ENCODE measurements at places on chromosomes 2 and 18. TPM values are rescaled to one million over a fixed set of nuclear protein-coding genes. Genes with fewer than 3 reads are reported as not detected.

Gene CEP68
- 27.5 TPM for polyA plus RNA-seq

Gene RESP18
- not detected for polyA plus RNA-seq

Gene DSG3
- not detected for polyA plus RNA-seq

DNA sequence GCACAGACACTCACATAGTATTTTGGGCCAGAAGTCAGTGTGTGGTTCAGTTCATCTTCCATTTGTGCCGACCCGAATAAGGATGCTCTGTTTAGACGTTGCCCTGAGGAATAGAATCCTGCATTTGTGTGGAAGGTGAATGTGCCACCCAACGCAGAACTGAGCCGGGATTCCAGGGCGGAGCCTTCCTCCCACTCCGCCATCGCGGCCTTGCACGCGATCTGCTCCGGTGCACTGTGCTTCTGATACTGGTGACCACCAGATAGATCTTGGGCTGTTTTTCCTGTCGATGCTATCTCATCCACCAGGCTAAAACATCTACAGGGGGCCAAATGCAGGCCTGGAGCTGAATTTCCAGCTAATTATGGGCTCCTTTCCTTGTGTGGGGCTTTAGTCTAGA, 29.6 kb upstream of the SNTG2 start:
- no peak for DNase-seq

Gene NFATC1
- 5.2 TPM for polyA plus RNA-seq

Gene TMEM163
- polyA plus RNA-seq: 1.6 TPM

Gene PROKR1
- 0.40 TPM for polyA plus RNA-seq

DNA sequence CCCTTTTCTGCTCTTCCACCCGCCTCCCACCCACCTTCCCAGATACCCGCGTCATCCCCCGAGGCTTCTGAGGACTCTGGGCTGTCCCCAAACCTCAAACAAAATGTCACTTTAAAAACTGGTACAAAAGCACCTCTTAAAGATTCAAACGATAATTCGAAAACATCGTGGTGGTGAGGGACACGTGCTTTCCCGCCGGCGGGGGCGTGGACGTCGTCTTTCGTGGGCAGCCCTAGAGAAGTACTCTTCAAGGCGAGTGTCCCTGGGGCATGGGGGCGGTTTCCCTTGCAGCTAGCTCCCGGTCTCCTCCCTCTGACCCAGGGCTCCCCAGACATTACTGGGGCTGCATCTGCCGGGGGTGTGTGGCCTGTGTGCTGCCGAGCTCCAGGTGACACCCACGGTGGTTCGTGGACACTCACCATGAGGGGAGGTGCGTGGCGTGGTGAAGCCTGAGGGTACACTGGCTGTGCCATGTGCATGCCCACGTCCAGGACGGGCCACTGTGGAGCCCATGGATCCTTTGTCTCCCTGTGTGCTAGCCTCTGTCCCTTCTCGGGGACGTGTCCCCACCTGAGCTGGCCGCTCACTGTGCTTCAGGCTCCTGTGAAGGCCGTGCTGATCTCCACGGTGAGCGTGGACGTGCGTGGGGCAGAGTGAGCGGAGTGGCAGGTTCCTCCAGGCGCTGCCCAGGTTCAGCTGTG, 117.8 kb downstream of the NFATC1 start:
- DNase-seq: no peak

- no peak for DNase-seq
Observed at GRCh38 chr2:173657996-173658717, 303.5 kb downstream of the CDCA7 start.

- DNase-seq: no peak
Observed at GRCh38 chr2:102660574-102660973, 41.2 kb downstream of the SLC9A2 start.

- peak; percentile 34 for DNase-seq
Observed at GRCh38 chr2:202494300-202495229, 118.4 kb downstream of the BMPR2 start.

Gene NPPC
- polyA plus RNA-seq: 0.18 TPM

Gene ACTG2
- polyA plus RNA-seq: 0.40 TPM

Gene CABYR
- 13.0 TPM for polyA plus RNA-seq

DNA sequence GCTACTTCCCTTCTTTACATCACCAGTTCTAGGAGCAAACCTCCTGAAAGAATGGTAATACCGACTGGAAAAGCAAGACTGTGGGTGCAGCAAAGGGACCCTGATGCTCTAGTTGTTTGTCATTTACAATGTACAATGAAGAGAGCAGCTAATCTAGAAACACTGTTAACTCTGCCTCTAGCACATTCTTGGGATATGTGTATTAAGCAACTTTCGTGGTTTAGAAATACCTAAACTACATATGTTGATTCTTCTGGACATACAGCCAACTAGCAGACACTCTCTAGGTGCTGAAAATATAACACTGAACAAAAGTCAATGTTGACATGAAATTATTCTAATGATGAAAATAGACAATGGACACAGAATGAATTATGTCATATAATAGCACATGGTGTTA, 440.3 kb upstream of the MC4R start:
- DNase-seq: no peak

DNA sequence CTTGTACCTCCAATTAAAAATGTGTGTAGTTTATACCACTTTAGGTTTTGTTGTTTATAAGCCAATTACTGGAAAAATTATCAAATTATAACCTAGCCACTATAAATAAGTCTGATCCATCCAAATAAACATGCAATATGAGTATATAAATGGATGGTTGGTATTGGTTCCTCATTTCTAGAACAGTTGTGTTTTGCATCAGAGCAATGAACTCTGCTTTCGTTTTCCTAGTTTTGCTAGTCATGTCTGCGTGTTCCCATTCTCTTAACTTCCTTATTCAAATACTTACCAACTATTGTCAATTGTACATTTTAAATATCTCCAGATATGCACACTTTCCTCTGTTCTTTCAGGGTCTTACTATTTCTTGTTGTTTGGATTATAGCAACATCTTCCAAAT, 641.7 kb downstream of the NR4A2 start:
- no peak for DNase-seq
